ENCODE measurements at places on chromosomes 13 and 19. TPM values are rescaled to one million over a fixed set of nuclear protein-coding genes. Genes with fewer than 3 reads are reported as not detected.
A peak's percentile ranks its signal among the peaks of the same experiment; 100 is the strongest.

GRCh38 chr13:90403330-90404082 lies 944.0 kb upstream of the MIR17HG start:
- H3K27me3 ChIP-seq = no peaks in the 10 kb centered on the region
- H3K36me3 ChIP-seq = no peaks in the 10 kb centered on the region
- no peaks in the 10 kb centered on the region for H3K4me1 ChIP-seq
- DNase-seq = no peak

The HNRNPM gene
- total RNA-seq = 51.5 TPM

The CASP14 gene
- total RNA-seq = not detected

GRCh38 chr13:108984251-108984920 lies 355.0 kb downstream of the MYO16 start:
- no peak overlapping the region for H3K27ac ChIP-seq
- no peak for DNase-seq
- no peaks in the 10 kb centered on the region for H3K4me1 ChIP-seq
- H3K4me3 ChIP-seq = no peak overlapping the region
- no peaks in the 10 kb centered on the region for H3K27me3 ChIP-seq
- H3K36me3 ChIP-seq = no peaks in the 10 kb centered on the region

DNA sequence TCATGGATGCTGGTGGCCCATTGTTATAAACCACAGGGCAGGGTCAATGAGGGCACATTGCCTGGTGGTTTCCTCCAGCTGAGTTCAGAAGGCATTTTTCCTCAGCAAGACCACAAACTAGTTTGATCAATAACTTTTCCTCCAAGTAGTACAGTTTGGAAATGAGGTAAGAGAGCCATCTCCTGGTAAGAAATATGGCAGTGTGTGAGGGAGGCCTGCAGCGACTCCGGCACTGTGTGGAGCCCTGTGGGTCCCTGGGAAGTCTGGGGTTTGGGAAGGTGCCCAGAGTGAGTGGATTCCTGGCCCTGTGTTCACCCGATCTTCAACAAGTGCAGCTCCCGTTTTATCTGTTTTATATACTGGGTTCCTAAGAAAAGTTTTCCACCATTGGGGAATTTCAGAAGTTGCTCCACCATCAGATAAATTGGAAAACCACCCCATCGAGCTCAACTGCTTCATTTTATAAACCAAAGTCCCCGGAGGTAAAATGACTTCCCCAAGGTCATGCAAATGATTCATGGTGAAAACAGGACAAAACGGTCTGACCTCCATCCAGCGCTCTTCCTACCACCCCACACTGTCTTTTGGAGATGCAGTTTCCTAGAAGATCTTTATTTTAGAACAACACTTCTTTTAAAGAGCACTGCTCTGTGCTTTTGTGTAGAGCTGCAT lies 148.4 kb downstream of the KATNAL1 start:
- DNase-seq = peak; percentile 86
- H3K36me3 ChIP-seq = no peaks in the 10 kb centered on the region
- H3K27ac ChIP-seq = no peak overlapping the region

DNA sequence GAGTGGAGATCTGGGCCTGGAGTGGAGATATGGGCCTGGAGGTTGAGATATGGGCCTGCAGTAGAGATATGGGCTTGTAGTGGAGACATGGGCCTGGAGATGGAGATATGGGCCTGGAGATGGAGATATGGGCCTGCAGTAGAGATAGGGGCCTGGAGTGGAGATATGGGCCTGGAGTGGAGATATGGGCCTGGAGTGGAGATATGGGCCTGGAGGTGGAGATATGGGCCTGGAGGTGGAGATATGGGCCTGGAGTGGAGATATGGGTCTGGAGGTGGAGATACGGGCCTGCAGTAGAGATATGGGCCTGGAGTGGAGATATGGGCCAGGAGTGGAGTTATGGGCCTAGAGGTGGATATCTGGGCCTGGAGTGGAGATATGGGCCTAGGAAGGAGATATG lies 402 bp downstream of the KIR2DL3 start:
- H3K27ac ChIP-seq = no peak overlapping the region
- no peaks in the 10 kb centered on the region for H3K4me1 ChIP-seq
- H3K27me3 ChIP-seq = no peaks in the 10 kb centered on the region
- H3K4me3 ChIP-seq = no peak overlapping the region

GRCh38 chr13:27176470-27177410 lies 5.1 kb upstream of the USP12 start:
- H3K27ac ChIP-seq = no peak overlapping the region
- no peaks in the 10 kb centered on the region for H3K36me3 ChIP-seq
- no peak overlapping the region for H3K4me3 ChIP-seq
- DNase-seq = no peak
- no peaks in the 10 kb centered on the region for H3K4me1 ChIP-seq

DNA sequence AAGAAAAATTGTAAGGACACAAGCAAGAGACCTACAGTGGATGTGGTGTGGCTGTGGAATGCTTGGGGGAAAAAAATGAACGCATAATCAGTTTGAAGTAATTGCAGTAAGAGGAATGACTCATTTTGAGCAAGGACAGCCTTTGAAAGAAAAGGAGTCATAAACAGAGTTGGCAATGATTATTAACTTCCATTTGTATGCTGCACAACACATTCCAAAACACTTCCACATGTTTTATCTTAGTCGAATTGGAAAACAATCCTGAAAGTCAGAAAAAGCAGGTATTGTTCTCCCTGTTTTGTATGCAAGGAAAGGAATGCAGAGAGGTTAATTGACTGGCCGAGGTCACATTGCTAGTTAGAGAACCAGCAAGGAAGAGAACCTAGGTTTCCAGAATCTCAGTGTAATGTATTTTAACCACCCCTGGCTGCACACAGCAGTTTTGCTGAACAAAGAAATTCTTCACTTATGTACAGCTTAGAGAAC lies 630.0 kb upstream of the MIR17HG start:
- H3K4me1 ChIP-seq = no peaks in the 10 kb centered on the region
- no peaks in the 10 kb centered on the region for H3K27me3 ChIP-seq
- peak; percentile 68 for DNase-seq
- H3K27ac ChIP-seq = no peak overlapping the region

The FCER2 gene
- not detected for total RNA-seq

DNA sequence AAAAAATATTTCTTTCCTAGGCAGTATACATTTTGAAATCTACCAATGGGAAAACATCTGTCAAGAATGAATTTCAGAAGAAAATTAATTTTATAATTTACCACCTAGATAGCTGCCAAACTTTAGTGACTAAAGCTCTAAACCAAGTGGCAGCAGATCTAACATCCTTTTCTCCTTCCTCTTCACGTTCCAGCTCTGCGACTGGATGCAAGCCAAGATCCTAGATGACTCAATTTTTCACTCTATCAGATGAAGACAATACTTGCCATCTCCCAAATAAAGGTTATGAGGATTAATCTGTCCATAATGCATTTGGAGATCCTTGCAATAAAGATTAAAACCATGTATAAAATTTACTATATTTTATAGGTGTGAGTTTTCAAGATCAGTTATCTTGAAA lies 66.7 kb upstream of the MIR17HG start:
- no peaks in the 10 kb centered on the region for H3K27me3 ChIP-seq
- no peak for DNase-seq
- no peak overlapping the region for H3K4me3 ChIP-seq
- no peak overlapping the region for H3K27ac ChIP-seq
- no peaks in the 10 kb centered on the region for H3K4me1 ChIP-seq

DNA sequence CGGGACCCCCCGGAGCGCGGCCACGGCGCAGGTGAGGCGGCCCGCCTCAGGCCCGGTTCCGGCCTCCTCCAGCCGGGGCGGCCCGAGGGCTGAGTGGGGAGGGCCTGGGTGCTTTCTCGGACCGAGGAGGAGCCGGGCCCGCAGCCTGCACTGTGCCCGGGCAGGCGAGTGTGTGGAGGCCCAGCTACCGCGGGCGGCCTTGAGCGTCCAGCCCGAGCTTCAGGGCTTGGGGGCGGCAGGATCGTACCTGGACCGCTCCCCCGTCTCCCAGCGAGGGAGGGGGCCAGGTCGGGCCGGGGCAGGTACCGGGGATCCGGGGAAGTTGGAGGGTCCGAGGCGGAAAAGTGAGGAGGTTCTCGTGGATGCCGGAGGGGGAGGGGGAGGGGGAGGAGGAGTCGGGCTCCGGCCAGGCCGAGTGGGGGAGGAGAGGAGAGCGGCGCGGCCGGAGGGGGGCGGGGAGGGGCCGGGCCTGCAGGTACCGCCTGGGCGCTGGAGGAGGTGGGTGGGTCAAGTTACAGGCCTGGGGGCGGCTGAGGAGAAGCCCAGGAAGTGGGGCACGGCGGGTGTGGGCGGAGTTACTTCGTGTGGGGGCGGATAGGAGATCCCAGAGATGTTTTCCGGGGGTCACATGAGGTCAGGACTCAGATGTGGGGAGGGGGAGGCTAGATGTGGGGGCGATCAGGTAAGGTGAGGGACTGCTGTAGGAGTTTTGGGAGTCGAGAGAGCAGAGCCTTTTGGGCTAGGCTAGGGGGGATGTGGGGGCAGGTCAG lies 545 bp downstream of the NACC1 start:
- no peaks in the 10 kb centered on the region for H3K27me3 ChIP-seq
- DNase-seq = no peak
- peaks cover 4% of the 10 kb centered on the region for H3K36me3 ChIP-seq
- H3K27ac ChIP-seq = peak overlapping the region; percentile 74
- H3K4me1 ChIP-seq = peaks cover 16% of the 10 kb centered on the region

The CRB3 gene
- total RNA-seq = 0.17 TPM

- DNase-seq = no peak
- H3K27ac ChIP-seq = no peak overlapping the region
- no peak overlapping the region for H3K4me3 ChIP-seq
These were observed 65.6 kb downstream of the ARHGAP35 start for GRCh38 chr19:46926170-46927071.
